Activated CD4-positive, CD25-positive, alpha-beta regulatory T cell (primary cell): ENCODE measurements at places on chromosomes 13 and 19.

DNA sequence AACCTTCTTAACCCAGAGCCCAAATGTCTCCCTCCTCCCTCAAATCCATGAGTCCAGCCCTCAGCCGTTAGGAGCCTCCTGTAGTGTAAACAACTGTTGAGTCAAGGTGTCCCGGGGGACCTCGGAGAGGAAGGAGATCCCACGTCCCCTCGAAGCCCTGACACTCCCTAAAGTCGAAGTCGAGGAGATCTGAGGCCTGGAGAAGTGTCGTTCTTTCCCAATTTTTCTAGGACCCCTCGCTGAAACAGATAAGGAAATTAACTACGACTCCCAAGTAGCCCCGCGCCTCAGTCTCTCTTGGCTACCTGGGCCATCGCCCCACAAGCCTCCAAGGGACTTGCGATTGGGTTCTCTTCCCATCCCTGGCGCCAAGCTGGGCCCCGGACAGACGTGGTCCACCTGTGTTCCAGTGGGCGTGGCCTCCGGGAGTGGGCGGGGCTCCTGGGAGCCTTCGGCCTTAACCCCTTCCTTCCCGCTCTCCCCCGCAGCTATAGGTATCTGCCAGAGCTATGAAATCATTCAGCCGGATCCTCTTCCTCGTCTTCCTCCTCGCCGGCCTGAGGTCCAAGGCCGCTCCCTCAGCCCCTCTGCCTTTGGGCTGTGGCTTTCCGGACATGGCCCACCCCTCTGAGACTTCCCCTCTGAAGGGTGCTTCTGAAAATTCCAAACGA, 869 bp downstream of the GFY start:
- no peak for DNase-seq

DNA sequence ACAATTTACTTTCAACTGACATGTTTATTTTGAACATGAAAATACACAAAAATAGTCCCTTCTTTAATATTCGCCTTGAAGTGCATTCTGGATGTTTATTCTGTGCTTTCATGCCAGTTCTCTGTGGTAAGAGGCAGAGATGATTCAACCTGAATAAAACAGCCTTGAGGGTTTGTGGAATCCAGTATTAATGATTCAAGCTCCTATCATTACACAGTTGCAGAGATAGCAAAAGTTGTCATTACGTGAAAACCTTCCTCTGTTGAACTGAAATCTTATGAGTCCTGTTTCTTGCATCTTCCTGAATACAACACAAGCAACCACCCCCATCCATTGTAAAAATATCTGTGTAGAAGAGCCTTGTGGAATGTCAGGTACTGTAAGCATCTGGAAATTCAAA, 142.3 kb upstream of the HTR2A start:
- DNase-seq = no peak

DNA sequence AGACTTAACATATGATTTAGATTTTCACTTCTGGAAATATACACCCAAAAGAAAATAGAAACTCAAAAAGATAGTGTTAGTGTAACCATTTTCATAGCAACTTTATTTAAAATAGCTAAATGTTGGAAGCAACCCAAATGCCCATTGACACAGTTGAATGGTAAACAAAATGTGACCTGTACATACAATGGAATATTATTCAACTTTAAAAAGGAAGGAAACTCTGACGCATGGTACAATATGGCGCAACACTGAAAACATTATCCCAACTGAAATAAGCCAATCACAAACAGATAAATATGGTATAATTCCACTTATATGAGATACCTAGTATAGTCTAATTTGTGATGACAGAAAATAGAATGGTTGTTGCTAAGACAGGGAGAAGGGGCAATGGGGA, 1456.1 kb upstream of the MIR17HG start:
- no peak for DNase-seq

DNA sequence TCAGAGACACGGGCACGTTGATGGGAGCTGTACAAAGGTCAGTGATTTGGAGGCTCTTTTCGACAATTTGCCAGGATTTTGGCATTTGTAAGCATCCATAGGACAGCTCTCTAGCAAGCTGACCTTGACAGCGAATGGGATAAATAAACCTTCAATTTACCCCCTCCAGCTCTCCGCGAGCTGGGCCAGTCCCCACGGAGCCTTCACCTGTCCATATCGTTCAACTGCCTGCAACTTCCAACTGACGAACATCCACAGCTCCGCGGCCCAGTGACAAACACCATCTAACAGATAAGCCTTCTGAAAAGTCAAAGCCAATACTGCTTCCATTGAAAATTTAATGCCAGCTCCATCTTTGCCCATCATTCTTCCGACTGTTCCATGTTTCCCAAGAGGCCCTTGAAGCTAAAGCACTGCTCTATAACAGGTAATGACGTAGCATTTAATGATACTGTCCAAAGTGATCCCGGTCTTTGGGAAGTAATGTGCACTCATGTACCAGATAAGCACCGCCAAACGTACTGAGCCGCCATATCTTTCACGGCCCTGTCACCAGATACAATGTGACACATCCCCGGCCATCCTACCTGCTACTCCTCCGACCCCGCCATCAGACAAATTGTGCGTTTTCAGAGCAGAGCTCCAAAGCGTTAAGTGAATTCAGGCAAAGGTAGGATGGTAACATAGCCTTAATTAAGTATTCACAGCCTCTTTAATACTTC, 365.3 kb upstream of the ZNF507 start:
- no peak for DNase-seq

GRCh38 chr19:16463991-16464575, 7.7 kb downstream of the EPS15L1 start:
- DNase-seq = no peak

GRCh38 chr13:59259165-59260000, 904.3 kb downstream of the DIAPH3 start:
- no peak for DNase-seq

DNA sequence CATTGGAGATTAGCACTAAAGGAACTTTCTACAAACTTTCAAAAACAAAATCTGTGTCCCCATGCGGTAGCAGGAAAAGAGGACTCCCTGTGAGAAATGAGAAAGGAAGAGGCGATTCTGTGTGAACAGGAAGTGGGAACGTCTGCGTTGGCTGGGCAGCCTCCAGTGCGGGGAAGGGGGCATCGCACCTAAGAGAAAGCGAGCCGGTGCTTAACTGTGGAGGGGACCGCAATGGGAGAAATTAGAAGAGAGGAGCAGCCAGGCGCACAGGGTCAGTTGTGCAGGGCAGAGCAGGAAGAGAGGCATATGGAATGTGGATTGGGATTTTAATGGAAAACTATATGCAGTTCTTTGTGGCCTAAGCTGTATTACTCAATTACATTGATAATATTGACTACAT, 77.4 kb upstream of the DOCK9 start:
- DNase-seq = no peak

DNA sequence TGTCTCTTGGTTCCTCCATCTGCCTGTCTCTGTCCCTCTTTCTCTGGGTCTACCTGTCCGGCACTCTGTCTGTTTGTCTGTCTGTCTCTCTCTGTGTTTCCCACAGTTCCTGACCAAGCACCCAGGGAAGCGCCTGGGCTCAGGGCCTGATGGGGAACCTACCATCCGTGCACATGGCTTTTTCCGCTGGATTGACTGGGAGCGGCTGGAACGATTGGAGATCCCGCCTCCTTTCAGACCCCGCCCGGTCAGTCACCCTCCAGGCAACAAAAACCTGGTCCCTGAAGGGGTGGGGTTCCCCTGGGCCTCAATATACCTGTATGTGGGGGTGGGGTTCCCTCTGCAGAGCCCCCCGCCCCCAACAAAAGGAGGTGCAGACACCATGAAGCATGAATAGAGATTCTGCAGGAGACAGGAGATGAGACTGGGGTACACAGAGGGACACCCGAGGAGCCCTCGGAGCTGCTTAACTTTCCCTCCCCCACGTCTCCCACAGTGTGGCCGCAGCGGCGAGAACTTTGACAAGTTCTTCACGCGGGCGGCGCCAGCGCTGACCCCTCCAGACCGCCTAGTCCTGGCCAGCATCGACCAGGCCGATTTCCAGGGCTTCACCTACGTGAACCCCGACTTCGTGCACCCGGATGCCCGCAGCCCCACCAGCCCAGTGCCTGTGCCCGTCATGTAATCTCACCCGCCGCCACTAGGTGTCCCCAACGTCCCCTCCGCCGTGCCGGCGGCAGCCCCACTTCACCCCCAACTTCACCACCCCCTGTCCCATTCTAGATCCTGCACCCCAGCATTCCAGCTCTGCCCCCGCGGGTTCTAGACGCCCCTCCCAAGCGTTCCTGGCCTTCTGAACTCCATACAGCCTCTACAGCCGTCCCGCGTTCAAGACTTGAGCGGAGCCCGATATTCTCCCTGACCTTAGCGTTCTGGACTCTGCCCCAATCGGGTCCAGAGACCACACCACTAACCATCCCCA, 2.6 kb upstream of the CACNG7 start:
- no peak for DNase-seq

DNA sequence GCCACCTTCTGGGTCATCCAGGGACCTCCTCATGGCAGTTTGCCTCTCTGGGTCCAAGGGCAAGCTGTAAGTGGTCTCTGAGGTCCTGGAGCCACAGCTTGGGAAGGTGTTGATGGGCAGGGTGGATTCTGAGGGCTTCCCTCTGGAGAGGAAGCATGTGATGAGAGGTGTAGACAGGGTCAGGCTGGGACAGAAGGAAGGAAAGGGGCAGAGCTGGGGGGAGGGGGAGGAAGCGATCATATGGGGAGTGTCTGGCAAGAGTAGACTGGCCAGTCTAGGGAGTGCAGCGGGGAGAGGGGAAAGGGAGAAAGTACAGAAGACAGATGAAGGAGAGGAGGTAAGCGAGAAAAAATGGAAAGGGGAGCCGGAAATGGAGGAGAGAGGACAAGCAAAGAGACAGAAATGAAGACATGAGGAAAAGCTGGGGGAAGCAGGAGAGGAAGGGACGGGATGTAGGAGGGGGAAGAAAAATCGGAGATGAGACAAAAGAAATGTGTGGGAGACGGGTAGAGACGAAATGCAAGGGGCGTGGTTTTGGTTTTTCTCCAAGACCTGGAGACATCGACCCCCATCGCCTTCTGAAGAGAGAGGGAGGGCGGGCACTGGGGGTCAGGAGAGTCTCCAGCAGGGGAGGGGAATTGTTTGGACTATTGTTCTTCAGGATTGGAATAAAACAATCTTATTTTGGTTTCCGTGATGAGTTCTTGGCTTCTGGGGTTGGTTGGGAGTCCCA, 26.6 kb downstream of the ZSWIM9 start:
- DNase-seq = no peak

GRCh38 chr13:104140552-104140951, 1074.3 kb upstream of the SLC10A2 start:
- no peak for DNase-seq

DNA sequence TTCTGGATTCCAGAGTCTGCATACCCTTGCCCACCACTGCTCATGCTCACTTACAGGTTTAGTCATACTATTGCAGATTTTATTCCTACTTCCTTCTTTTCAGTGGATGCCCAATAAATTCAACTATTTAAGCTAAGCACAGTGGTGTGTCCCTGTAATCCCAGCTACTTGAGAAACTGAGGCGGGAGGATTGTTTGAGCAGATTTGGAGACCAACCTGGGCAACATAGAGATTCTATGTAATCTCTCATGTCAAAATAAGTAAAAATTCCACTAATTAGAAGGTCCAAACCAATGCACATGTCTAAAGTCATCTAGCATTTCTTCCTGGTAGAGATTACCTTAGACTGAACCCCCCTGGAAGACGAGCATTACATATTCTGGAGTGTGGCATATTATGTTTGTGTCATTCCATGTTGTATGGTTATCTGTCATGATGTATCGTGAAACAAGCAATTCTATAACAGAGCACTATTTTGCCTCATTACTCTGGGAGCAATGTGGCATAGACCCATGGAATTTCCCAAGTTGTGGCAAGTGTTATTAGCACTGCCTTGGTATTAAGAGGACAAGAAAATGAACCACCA, 8.3 kb downstream of the HMGB1 start:
- no peak for DNase-seq

DNA sequence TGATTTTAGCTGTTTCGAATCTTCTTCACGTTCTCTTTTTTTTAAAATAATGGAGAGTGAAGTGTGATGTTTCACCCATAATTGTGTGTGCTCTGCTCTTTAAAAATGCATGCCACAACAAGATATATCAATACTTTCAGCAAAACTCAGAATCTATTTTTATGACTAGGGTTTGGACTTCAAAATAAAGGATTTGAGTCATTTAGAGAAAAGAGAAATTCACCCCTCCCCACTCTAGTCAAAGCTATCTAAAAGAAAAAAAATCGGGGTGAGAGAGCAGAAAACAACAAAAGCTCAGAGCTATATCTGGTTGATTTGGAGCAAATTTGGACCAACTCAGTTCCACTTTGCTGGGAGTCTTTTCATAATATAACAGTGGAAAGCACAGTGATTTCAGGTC, 244.5 kb downstream of the DNAJC15 start:
- DNase-seq = no peak

DNA sequence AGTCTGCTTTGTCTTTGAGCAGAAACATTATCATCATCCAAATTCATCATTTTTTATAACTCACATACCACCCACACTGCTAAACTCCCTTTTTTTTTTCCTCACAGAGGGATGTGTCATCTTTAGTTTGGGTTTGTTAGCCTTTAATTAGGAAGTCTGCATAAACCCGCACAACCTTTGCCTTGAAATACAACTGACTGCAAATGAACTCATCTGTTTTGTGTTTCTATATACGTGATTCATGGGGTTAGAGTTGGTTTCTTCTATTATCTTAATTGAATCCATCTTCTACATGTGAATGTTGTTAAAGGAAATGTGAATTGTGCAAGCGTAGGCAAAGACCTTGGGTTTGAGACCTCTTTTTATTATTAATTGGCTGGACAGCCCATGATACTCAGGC, 102.7 kb downstream of the SLAIN1 start:
- DNase-seq = no peak
